ENCODE measurements at places on chromosomes 12 and 14.

- no peak for DNase-seq
These were observed 167.9 kb downstream of the NUAK1 start for GRCh38 chr12:105970885-105971284.

GRCh38 chr12:82757059-82757458 lies 70.4 kb downstream of the TMTC2 start:
- DNase-seq = no peak

DNA sequence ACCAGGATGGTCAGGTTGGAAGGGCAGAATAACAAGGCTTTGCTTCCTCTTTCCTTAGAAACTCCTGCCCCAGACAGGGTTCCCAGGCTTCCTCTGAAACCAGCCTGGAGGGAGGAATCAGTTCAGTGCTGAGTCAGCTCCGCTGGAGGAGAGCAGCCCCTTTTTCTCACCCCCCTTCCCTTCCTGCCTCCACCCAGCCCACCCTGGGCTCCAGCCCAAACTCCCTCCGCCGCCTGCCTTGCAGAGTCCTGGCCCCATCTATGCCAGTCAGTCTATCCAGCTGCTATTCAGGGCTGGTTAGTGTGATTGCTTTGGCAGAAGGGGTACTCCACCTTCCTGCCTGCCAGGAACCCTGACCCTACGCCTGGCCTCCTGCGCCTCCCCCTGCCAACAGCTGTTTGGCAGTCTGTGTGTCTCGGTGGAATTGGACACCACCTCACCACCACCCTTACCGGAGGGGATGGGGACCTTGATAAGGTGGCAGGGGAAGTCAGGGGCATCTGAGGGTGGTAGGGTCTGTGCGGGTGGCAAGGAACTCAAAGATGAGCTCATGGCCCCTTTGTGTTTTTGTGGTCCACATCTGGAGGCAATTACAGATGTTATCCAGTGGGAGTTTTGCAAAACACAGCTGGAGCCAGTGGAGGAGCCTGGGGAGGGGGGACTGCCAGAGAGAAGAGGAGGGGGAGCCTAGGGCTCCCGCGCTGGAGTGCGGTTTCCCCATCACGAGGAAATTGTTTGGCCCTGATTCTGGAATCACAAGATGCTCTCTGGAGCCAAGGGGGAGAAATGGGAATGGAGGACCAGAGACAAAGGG lies 12.2 kb downstream of the MMP14 start:
- DNase-seq = no peak

GRCh38 chr14:53193193-53193592 lies 40.1 kb upstream of the DDHD1 start:
- DNase-seq = no peak

DNA sequence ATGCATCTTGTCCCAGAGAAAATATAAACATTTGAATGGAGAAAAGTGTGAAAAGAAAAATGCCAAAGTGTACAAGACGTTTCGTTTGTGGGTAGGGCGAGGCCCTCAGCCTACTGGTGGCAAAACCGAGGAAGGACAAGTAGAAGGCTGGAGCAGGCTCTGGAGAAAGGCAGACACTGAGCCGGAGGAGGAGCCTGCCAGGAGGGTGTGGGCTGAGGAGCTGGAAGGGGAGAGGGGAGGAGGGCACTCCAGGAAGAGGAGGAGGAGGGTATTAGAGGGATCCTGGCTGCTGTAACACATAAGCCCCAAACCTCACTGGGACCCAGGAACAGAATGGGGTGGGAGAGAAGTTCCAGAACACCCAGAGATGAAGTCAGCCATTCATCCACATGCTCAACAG lies 47.7 kb downstream of the CLMN start:
- no peak for DNase-seq

GRCh38 chr14:30362369-30363218 lies 196.4 kb upstream of the G2E3 start:
- no peak for DNase-seq

- peak; percentile 77 for DNase-seq
These were observed 20.1 kb downstream of the STX2 start for GRCh38 chr12:130818635-130819576.

GRCh38 chr12:82740129-82741000 lies 53.7 kb downstream of the TMTC2 start:
- DNase-seq = peak; percentile 10

- DNase-seq = no peak
These were observed 5.0 kb upstream of the MEG3 start for GRCh38 chr14:100820957-100821356.

- DNase-seq = no peak
These were observed 29.1 kb downstream of the CHST11 start for GRCh38 chr12:104485651-104486362.

GRCh38 chr12:131915823-131916222 lies 13.3 kb upstream of the PUS1 start:
- DNase-seq = no peak

GRCh38 chr12:74980510-74980909 lies 229.1 kb downstream of the KCNC2 start:
- no peak for DNase-seq

DNA sequence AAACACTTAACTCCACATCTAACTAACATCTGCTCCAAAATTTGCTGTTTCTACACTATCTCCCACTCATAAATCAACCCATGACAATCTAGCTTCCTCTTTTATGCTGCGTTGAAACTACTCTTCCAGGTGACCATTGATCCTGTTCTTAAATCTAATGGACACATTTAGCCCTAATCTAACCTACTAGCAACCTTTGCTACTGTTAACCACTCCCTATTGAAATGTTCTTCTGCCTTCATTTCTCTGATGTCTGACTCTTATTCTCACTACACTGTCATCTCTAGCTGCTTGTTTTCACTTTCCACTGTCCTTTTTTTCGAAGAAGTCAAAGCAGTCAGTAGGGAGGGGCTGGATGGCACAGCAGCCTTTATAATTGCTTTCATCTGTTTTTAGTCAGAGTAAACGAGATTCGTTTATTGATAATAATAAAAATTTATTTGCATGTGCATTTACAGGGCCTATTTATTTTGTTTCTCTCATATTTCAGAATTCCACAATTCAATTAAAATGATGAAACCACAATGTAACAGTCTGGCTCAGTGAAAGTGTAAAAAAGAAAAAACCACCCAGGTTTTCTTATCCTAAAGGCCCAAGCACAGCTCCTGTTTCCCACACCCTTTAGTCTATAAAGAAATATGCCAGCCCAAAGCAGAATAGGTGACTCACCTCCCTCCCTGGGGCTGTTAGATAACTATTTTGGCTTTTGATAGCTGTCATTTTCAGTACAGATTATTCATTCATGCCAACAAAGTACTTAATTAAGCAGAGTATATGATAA lies 44.9 kb downstream of the ATP2B1 start:
- no peak for DNase-seq

GRCh38 chr12:41476499-41477439 lies 288.6 kb downstream of the PDZRN4 start:
- DNase-seq = no peak

DNA sequence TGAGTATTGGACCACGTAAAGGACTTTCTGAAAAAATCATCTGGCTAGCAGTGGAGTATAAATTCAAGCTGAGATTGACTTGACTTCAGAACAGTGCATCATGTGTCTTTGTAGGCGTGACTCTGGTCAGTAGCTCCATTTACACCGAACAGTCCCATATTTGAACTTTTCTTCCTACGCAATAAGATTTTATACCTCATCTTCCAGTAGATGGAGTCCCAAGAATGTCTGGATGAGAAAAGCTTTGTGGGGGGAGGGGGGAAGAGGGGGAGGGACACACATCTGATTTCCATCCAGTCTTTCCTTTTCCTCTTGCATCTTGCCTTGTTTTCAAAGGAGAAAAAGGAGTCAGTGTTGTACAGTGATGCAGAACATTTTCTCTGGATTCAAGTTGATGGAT lies 241.0 kb downstream of the EMP1 start:
- DNase-seq = no peak

All from RKO (cell line).